ENCODE measurements at places on chromosomes 6 and 20. TPM values are rescaled to one million over a fixed set of nuclear protein-coding genes. Genes with fewer than 3 reads are reported as not detected.

GRCh38 chr6:47581591-47581990 is 104.0 kb downstream of the CD2AP start:
- no peaks in the 10 kb centered on the region for H3K27me3 ChIP-seq
- peaks cover 38% of the 10 kb centered on the region for H3K36me3 ChIP-seq
- no peak overlapping the region for H3K27ac ChIP-seq

Gene CDSN
- total RNA-seq: not detected

DNA sequence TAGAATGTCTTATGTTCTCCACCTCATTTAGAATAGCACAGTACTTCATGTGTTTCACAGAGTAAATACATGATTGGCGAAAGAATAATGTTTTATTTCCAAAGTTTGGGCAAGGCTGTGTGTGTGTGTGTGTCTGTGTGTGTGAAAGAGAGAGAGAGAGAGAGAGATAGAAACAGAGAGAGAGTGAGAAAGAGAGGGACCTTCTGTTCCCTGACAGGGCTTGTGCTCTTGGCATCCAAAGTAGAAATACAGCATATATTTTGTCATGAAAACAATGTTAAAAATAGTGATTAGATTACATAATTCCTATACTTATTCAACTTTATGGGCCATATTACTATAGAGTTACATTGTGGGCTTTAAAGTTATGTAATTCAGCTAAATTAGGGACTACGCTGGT is 201.2 kb downstream of the KIF6 start:
- H3K4me1 ChIP-seq: no peaks in the 10 kb centered on the region
- H3K36me3 ChIP-seq: no peaks in the 10 kb centered on the region
- peaks cover 8% of the 10 kb centered on the region for H3K27me3 ChIP-seq
- no peak overlapping the region for H3K27ac ChIP-seq
- DNase-seq: no peak

Gene SPATS1
- total RNA-seq: not detected

GRCh38 chr20:37598100-37598543 is 70.4 kb upstream of the BLCAP start:
- peaks cover 34% of the 10 kb centered on the region for H3K27me3 ChIP-seq
- no peaks in the 10 kb centered on the region for H3K36me3 ChIP-seq
- peaks cover 2% of the 10 kb centered on the region for H3K4me1 ChIP-seq
- no peak overlapping the region for H3K4me3 ChIP-seq

GRCh38 chr6:143332153-143332845 is 118.2 kb downstream of the ADAT2 start:
- H3K27ac ChIP-seq: no peak overlapping the region
- H3K4me3 ChIP-seq: no peak overlapping the region
- H3K36me3 ChIP-seq: peaks cover 1% of the 10 kb centered on the region
- no peak for DNase-seq
- H3K4me1 ChIP-seq: peaks cover 2% of the 10 kb centered on the region
- H3K27me3 ChIP-seq: no peaks in the 10 kb centered on the region

Gene EYA2
- not detected for total RNA-seq

DNA sequence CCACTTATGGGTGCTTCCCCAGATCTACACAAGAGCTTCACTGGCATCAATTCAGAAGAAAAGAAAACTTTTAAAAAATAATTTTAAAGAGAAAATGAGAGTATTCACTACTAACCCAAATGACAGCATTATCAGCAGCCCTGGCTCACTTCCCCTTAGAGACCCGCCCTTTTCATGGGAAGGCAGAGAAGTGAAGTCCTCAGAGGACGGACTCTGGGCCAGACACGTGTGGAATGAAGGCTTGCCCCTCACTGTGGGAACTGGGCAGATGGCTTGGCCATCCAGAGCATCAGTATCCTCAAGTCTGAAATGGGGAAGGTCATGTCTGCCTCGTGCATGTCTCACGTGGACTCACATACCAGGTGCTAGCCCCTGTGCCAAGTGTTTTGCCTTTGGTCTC is 63.5 kb downstream of the JAG1 start:
- peaks cover 5% of the 10 kb centered on the region for H3K36me3 ChIP-seq
- H3K4me3 ChIP-seq: no peak overlapping the region
- H3K27ac ChIP-seq: no peak overlapping the region
- peaks cover 4% of the 10 kb centered on the region for H3K4me1 ChIP-seq
- no peaks in the 10 kb centered on the region for H3K27me3 ChIP-seq

Gene HSPA1B
- total RNA-seq: 55.7 TPM

- no peaks in the 10 kb centered on the region for H3K27me3 ChIP-seq
- no peak overlapping the region for H3K27ac ChIP-seq
- H3K36me3 ChIP-seq: no peaks in the 10 kb centered on the region
Measured at GRCh38 chr20:64149141-64149540, 15.1 kb upstream of the MYT1 start.

DNA sequence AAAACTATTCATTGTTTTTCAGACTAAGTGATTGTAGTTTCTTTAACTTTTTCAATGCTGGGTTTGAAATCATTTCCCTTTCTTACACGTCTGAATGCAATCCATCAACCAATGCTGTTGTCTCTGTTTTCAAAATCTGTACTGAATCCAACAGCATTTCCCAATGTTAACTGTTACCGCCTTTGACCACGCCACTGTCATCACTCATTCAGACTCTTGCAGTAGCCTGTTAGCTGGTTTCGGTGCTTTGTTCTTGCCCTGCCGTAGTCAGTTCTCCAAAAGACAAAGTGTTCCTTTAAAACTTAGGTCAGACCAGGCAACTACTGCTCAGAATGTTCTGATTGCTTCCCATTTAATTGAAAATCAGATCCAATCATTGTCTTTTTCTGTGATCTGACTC is 131.3 kb downstream of the PLCB4 start:
- no peaks in the 10 kb centered on the region for H3K36me3 ChIP-seq
- no peaks in the 10 kb centered on the region for H3K4me1 ChIP-seq
- no peaks in the 10 kb centered on the region for H3K27me3 ChIP-seq
- H3K27ac ChIP-seq: no peak overlapping the region
- DNase-seq: no peak

Gene C6orf58
- not detected for total RNA-seq

GRCh38 chr6:52136934-52137467 is 49.2 kb upstream of the IL17A start:
- H3K27me3 ChIP-seq: peaks cover 29% of the 10 kb centered on the region
- no peaks in the 10 kb centered on the region for H3K36me3 ChIP-seq
- no peak overlapping the region for H3K4me3 ChIP-seq
- no peak for DNase-seq
- peaks cover 2% of the 10 kb centered on the region for H3K4me1 ChIP-seq
- H3K27ac ChIP-seq: no peak overlapping the region

- no peaks in the 10 kb centered on the region for H3K27me3 ChIP-seq
- H3K4me3 ChIP-seq: peak overlapping the region; percentile 60
- H3K4me1 ChIP-seq: peaks cover 28% of the 10 kb centered on the region
- H3K27ac ChIP-seq: peak overlapping the region; percentile 80
- DNase-seq: no peak
Measured at GRCh38 chr6:90350689-90351554, 54.3 kb upstream of the BACH2 start.

GRCh38 chr6:14598017-14598864 is 480.7 kb downstream of the CD83 start:
- no peak overlapping the region for H3K4me3 ChIP-seq
- H3K27ac ChIP-seq: no peak overlapping the region
- H3K27me3 ChIP-seq: no peaks in the 10 kb centered on the region
- DNase-seq: no peak
- peaks cover 3% of the 10 kb centered on the region for H3K36me3 ChIP-seq

DNA sequence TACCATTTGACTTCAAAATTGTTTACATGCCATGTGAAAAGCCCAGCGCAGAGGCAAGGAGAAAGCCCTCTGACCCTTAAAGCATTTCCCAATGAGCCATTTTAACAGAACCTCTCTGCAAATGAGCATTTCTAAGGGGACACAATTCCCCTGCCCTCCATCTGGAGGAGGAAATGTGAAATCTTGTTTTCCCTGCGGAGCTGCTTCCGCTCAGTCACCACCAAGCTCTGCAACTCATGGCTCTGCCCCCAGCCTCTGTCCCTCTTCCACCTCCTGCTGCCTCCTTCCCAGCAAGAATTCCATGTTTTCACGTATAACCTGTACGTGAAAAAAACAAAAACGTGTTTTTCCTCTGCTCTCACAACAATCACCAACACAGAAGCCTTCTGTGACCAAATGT is 12.3 kb downstream of the RIN2 start:
- no peak overlapping the region for H3K4me3 ChIP-seq
- no peaks in the 10 kb centered on the region for H3K36me3 ChIP-seq
- no peak for DNase-seq
- no peaks in the 10 kb centered on the region for H3K27me3 ChIP-seq
- H3K27ac ChIP-seq: no peak overlapping the region
- H3K4me1 ChIP-seq: no peaks in the 10 kb centered on the region

- H3K27me3 ChIP-seq: peaks cover 5% of the 10 kb centered on the region
- no peaks in the 10 kb centered on the region for H3K4me1 ChIP-seq
- H3K27ac ChIP-seq: no peak overlapping the region
- no peak overlapping the region for H3K4me3 ChIP-seq
Measured at GRCh38 chr6:46784535-46784934, 8.7 kb upstream of the MEP1A start.

Gene GPR63
- total RNA-seq: 1.4 TPM

DNA sequence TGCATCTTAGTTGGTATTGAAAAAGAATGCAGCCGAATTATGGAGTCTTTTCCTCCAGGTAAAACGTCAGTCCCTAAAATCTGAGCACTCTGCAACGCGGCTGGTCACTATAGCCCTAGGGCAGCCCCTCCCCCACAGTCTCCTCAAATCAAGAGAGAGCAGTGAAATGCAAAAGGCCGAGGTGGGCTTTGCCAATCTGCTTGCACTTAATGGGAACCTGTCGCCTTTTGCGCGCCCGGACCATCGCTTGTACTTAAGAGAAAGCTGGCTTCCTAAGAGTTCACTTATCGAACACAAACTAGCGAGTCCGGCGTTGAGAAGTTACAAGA is 447 bp downstream of the MCM3 start:
- no peaks in the 10 kb centered on the region for H3K27me3 ChIP-seq
- no peak overlapping the region for H3K4me3 ChIP-seq
- H3K27ac ChIP-seq: peak overlapping the region; percentile 71
- DNase-seq: no peak
- H3K4me1 ChIP-seq: peaks cover 47% of the 10 kb centered on the region

- no peak overlapping the region for H3K4me3 ChIP-seq
- no peaks in the 10 kb centered on the region for H3K36me3 ChIP-seq
- no peak for DNase-seq
- no peaks in the 10 kb centered on the region for H3K4me1 ChIP-seq
Measured at GRCh38 chr6:150196942-150197745, 54.3 kb downstream of the PPP1R14C start.

GRCh38 chr6:26223228-26223627 is 136.0 kb downstream of the HFE start:
- no peaks in the 10 kb centered on the region for H3K27me3 ChIP-seq
- H3K4me1 ChIP-seq: peaks cover 31% of the 10 kb centered on the region
- no peak overlapping the region for H3K4me3 ChIP-seq
- peaks cover 3% of the 10 kb centered on the region for H3K36me3 ChIP-seq

GRCh38 chr20:58542411-58543095 is 27.4 kb upstream of the APCDD1L start:
- H3K4me3 ChIP-seq: no peak overlapping the region
- no peak overlapping the region for H3K27ac ChIP-seq
- no peak for DNase-seq

Gene DUSP15
- total RNA-seq: not detected

DNA sequence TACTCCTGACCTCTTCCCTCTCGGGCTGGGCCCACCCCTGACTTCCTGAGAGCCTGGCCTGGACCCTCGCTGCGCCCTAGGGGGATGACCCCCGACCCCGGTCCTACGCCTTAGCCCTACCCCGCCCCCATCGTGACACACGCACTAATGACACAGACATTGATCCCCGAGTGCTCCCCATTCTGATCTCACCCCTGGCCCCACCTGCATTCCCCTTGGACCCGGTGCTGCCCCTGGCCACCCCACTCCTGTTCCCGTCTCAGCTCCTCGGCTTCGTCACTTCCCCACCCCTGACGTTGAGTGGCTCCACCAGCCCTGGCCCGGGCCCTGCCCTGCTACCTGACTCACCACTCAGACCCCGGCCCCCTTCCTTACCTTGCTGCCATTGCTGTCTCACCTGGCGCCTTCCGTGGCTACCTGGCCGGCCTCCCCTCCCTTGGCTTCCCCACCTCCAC is 12.1 kb downstream of the RBCK1 start:
- no peak overlapping the region for H3K27ac ChIP-seq
- no peak for DNase-seq
- no peaks in the 10 kb centered on the region for H3K27me3 ChIP-seq
- H3K4me1 ChIP-seq: peaks cover 28% of the 10 kb centered on the region

DNA sequence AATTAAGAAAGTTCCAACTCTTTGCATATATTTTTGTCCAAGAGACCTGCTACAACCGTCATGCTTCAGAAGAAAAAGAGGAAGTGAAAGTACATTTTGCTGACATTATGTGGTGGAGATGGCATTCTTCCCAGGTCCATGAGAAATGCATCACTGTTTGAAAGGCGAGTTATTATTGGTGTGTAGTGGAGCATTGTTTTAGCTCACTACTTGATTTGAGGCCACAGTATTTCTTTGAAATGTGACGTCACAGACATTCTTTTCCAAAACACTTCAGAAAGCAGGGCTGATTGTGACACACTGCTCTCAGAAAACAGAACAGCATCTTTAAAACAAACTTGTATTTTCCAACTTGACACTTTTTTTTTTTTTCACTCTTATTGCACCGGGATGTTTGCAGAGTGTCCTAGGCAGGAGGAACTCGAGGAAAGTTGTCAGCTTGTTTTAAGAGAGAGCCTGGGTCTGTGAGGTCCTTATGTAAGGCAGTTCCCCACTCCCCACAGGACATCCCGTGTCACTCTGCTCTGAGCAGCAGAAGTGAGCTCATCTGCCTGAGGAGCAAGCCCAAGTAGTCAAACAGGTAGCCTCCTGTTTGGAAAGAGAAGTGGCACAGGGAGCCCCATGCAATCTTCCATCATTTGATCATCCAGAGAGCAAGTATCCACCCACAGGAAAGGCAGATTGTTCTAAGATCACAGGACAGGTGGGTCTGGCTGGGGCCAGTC is 1.1 kb downstream of the SPTLC3 start:
- H3K4me1 ChIP-seq: peaks cover 21% of the 10 kb centered on the region
- DNase-seq: no peak
- peak overlapping the region; percentile 82 for H3K4me3 ChIP-seq
- peaks cover 5% of the 10 kb centered on the region for H3K27me3 ChIP-seq

Gene GTSF1L
- not detected for total RNA-seq

- H3K4me3 ChIP-seq: no peak overlapping the region
- H3K27me3 ChIP-seq: no peaks in the 10 kb centered on the region
- peaks cover 7% of the 10 kb centered on the region for H3K36me3 ChIP-seq
- peak; percentile 24 for DNase-seq
- peaks cover 2% of the 10 kb centered on the region for H3K4me1 ChIP-seq
- H3K27ac ChIP-seq: no peak overlapping the region
Measured at GRCh38 chr6:170139531-170139930, 151.3 kb downstream of the DLL1 start.

Gene HAO1
- total RNA-seq: not detected

DNA sequence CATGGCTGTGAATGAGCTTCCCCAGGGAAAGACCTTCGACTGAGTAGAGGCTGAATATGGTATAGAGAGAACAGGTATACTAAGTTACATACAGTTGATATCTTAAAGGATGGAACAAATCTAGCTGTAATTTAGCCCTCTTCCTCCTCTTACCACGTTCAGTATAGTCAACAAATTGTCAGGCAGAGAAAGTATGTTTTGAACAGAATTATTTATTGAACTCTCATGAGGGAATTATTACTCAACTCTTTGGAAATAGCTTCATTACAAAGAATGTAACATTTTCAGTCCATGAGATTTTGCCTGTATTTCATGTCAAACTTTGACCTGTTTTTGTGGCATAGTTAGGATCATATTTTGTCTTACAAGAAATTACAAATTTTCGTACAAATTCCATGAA is 63.0 kb downstream of the SH3BGRL2 start:
- no peaks in the 10 kb centered on the region for H3K36me3 ChIP-seq
- no peak for DNase-seq
- no peaks in the 10 kb centered on the region for H3K27me3 ChIP-seq

Measured in activated naive CD8-positive, alpha-beta T cell treated with anti-CD3 and anti-CD28 coated beads, Interleukin-2, amount 10 ng/mL, durations not matched to agents 7 days and 5 days (primary cell).